ENCODE measurements at places on chromosomes 4 and X.

- no peak for DNase-seq
These were observed 524.1 kb downstream of the IL15 start for GRCh38 chr4:142160509-142160908.

DNA sequence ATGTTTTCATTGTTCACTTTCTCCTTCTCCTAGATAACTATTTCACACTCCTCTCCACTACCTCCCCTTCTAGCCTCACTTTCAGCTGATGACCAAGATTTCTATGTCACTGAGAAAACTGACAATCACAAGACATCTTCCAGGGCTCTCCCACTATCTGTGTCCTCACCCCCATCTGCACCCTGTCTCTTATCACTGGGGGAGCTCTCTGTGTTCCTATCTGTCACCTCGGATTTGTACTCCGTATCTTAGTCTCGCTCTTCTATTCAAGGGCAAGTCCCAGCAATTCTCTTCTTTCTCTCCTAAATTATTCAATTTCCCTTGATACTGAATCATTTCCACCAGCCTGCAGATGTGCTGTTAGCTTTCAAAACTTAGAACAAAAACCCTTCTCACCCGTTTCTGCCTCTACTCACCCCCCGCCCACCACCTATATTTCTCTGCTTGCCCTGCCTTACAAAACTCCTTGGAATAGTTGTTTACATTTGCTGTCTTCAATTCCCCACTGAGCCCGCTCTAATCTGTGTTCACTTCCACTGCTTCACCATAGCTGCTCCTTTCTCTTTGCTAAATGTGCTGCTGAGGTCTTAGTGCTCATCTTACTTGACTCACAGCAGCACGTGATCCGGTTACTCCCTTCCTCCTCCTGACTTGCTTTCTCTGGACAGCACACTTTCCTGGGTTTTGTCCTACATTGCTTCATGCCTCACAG, 293.2 kb downstream of the UNC5C start:
- no peak for DNase-seq

- DNase-seq: no peak
These were observed 514.5 kb upstream of the SMIM31 start for GRCh38 chr4:164239433-164239832.

- peak; percentile 73 for DNase-seq
These were observed 13.1 kb downstream of the GPR82 start for GRCh38 chrX:41737065-41737464.

GRCh38 chrX:63754136-63754859, 30.7 kb downstream of the ARHGEF9 start:
- DNase-seq: peak; percentile 46

GRCh38 chr4:124955476-124955875, 242.9 kb upstream of the ANKRD50 start:
- no peak for DNase-seq

DNA sequence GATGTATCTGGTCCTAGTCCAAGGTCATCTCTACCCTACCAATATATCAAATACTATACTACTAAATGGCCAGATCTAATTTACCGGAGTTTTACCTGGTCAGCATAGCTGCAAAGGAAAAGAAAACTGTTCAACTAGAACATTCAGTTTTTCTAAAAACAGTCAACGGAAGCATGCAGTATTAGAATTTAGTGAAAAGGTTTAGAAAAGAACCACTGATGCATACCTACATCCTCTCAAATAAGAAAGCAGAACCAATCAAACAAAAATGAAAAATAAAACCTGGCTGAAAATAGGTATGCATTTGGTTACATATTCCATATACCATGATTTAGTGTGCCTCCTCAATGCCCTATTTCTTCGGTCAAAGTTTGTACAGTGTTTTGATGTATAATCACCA, 140.0 kb downstream of the CHM start:
- DNase-seq: no peak

DNA sequence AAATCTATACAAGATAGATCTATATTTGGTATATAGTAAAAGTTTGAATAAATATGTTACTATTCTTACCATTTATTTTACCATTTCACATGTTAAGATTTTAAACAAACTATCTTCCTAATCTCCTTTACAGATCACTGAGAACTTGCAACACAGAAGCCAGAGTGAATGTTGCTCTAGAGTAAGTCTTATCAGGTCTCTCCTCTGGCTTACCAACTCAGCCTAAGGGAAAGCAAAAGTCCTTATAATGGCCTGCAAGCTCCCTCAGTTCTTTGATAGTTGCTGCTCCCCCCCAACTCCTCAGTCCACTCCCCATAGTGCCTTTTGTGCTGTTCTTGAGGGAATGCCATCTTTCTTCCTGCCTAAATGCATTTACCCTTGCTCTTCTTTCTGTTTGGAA, 25.7 kb upstream of the SLC7A11 start:
- no peak for DNase-seq

DNA sequence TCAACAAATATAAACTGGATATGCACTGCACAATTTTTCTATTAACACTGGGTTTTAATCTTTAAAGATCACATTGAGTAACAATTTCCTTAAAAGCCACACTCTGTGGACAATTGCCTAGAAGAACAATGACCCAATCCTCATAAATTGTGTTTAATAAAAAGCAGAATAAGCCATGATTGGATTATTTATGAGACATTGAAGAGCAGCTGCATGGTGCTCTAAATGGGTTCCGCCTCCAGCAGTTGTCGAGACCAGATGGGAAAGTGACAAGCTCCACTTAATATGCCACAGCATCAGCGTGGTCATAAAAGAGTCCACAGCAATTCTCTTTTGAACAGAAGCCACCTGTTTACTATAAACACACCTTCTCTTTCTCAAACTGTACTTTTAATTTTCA, 635.2 kb upstream of the FRG1 start:
- no peak for DNase-seq

- DNase-seq: no peak
These were observed 61.6 kb downstream of the LEF1 start for GRCh38 chr4:108107101-108107500.

- no peak for DNase-seq
These were observed 56.9 kb upstream of the STS start for GRCh38 chrX:7090641-7091040.

- no peak for DNase-seq
These were observed 284.7 kb downstream of the CAMK2D start for GRCh38 chr4:113476800-113477199.

DNA sequence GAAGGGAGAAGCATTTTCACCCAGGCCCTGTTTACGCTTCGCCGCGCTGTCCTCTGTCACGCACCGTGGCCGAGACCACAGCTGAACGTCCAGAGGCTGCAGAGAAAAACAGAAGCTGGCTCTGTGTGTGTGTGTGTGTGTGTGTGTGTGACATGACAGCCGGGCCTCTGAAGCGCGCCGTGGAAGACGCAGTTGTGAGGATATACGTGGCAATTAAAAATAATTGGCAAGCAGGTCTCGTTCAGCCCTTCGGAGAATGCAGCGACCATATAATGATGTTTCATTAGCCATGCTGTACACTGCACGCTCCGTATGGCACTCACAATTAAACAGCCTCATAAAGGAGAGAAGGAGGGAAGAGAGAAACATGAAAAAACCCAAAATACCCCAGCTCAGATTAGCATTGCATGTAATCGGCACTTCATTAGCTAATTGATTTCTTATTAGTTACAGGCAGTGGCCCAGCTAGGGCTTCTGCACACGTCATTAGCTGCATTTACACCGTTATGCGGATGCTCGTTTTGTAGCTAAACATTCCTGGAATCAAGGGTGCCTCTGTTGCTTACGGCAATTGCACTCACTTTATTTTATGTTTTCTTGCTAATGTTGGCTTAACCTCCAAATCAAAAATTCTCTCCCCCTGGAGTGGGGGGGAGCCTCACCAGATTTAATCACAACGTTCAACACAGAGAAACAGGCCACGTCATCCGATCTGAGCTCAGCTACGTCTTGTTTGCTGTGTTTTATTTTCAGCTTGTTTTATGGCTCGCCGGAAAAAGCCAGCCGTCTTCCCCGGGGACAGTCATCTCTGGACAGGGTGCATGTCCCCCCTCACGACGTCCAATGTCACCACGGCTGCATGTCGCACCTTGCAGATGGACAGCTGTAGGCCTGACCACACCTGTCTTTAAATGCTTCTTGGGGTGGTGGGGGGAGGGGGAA, 74.6 kb upstream of the SHOX start:
- DNase-seq: no peak

DNA sequence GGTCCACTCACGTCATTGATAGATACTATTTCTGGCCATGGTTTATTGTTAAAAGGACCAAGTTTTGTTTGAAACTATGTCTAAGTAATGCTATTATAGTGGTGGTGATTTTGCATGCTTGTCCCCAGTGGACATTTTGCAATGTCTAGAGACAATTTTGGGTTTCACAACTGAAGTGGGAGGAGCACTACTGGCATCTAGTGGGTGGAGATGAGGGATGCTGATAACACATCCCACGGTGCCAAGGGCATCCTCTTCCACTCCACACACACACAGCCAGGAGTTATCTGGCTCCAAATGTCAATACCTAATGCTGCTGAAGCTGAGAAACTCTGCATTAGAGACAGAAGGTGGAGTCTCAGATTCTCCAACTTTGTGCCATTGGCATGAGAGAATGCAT, 131.2 kb downstream of the FRMPD4 start:
- DNase-seq: no peak

GRCh38 chrX:136954930-136955329, 74.4 kb upstream of the RBMX start:
- no peak for DNase-seq

GRCh38 chr4:125689805-125690204, 375.1 kb downstream of the FAT4 start:
- no peak for DNase-seq

- DNase-seq: no peak
These were observed 26.4 kb upstream of the HPGDS start for GRCh38 chr4:94369046-94369445.

DNA sequence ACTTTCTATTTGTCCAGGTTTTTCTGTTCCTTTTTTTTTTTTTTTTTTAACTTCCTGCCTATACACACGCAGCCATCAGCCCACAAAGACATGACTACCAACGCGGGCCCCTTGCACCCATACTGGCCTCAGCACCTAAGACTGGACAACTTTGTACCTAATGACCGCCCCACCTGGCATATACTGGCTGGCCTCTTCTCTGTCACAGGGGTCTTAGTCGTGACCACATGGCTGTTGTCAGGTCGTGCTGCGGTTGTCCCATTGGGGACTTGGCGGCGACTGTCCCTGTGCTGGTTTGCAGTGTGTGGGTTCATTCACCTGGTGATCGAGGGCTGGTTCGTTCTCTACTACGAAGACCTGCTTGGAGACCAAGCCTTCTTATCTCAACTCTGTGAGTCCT, 2.1 kb downstream of the EBP start:
- no peak for DNase-seq

- no peak for DNase-seq
These were observed 51.5 kb downstream of the STARD8 start for GRCh38 chrX:68698942-68699341.

GRCh38 chrX:80335062-80335830, 85.0 kb upstream of the TENT5D start:
- no peak for DNase-seq

- DNase-seq: no peak
These were observed 91.0 kb upstream of the CENPE start for GRCh38 chr4:103289186-103289585.

GRCh38 chr4:1011022-1011665, at the start of gene FGFRL1:
Gene FGFRL1, plus strand, starts transcription at chr4:1011626. Its CDS starts 860 bp downstream, at chr4:1012486.
- peak; percentile 95 for DNase-seq

DNA sequence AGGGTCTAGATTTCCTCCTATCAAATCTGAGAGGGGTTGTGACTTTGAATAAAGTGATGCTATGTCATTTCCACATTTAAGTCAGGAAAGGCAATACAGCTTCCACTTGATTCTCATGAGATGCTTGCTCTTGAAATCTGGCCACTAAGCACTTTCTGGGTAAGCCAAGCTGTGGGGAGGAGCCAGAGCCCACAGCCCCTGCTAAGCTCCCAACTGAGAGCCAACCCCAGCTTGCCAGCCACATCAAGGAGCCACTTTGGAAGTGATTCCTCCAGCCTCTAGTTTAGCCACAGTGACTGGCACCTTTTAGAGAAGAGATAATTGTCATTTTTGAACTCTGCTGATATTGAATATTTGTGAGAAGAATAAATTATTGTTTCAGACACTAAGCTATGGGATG, 1441.5 kb upstream of the IGFBP7 start:
- no peak for DNase-seq

Data from activated CD8-positive, alpha-beta T cell treated with anti-CD3 and anti-CD28 coated beads, Interleukin-2, amount 10 ng/mL, durations not matched to agents 7 days and 5 days (primary cell).